CD8-positive, alpha-beta T cell (primary cell): ENCODE measurements at places on chromosomes 11 and 22. TPM values are rescaled to one million over a fixed set of nuclear protein-coding genes. Genes with fewer than 3 reads are reported as not detected.

DNA sequence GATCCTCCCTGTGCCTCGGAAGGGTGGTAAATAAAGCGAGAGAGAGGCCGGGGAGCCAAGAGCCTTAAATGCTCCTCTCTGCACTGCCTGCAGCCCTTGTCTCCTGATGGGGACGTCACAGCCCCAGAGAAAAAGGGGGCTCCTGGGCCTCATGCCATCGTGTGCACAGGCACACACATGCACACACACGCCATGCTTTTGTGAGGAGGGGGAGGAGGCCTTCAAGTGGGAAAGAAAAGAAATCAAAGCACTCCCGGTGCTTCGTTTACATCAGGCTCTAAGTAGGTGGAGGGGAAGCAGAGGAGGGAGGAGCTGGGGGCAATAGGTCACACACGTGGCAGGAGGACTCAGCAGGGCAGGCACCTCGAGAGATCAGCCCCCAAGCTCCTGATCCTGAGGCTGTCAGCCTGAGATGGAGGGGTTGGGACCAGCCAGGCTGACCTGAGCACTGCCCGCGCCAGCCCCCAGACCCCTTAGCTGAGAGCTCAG lies 68.2 kb upstream of the NECTIN1 start:
- no peak for DNase-seq

Gene SDF2L1
- total RNA-seq, result 20.8 TPM

DNA sequence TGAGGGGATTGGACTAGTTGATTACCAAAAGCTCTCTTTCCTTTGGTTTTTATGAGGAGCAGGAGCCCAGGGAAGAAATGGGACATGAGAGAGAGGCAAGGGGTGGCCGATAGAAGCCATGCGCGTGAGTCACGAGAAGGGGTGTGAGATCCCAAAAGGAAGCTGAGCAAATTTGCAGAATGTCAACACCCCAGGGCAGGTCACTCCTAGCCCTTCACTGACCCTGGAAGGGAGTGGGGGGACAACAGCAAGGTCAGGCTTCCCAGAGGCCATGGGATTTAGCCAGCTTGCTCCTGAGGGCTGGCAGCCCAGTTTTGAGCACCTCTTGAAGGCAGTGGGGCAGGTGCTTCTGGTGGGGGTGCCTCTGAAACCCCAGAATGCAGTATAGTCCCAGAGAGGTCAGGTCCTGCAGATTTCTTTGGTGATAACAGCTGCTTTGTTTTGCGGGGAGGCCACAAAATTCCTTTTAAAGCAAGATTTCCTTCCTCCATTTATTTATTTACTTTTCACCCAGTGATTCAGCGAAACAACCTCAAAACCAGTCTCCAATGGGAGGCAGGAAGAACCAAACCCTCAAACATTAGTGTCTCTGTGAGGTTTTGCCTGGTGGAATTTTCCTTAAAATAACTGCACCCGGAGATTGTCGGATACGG lies 40.1 kb upstream of the TIMP3 start:
- DNase-seq, result no peak

Gene EIF4ENIF1
- total RNA-seq, result 12.1 TPM

- no peak for DNase-seq
Measured at GRCh38 chr11:13111813-13112130, 102.7 kb downstream of the RASSF10 start.

DNA sequence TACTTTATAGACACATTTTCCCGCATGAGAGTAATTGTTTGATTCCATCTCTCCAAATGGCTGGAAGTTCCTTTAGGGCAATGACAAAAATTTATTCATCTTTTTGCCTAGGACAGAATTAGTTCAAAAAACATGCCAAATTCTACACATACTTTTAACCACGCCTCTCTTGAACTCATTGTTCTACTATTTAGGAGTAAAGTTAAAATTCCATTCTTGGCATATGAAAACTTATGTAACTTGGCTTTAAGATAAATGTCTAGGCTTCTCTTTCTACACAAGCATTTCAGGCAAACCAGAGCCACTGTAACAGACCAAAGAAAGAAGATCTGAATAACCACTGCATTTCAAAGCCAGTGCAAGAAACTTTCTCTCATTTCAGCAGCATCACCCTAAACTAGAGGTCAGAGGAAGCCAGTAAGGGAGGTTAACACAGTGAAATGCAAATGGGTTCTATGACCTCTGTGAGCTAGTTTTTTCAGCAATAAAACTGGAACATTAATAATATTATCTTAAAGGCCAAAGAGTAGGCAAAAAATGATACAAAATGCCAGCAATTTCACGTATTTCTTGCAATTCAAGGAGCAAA lies 73.0 kb downstream of the RSF1 start:
- no peak for DNase-seq

Gene KREMEN1
- not detected for total RNA-seq

DNA sequence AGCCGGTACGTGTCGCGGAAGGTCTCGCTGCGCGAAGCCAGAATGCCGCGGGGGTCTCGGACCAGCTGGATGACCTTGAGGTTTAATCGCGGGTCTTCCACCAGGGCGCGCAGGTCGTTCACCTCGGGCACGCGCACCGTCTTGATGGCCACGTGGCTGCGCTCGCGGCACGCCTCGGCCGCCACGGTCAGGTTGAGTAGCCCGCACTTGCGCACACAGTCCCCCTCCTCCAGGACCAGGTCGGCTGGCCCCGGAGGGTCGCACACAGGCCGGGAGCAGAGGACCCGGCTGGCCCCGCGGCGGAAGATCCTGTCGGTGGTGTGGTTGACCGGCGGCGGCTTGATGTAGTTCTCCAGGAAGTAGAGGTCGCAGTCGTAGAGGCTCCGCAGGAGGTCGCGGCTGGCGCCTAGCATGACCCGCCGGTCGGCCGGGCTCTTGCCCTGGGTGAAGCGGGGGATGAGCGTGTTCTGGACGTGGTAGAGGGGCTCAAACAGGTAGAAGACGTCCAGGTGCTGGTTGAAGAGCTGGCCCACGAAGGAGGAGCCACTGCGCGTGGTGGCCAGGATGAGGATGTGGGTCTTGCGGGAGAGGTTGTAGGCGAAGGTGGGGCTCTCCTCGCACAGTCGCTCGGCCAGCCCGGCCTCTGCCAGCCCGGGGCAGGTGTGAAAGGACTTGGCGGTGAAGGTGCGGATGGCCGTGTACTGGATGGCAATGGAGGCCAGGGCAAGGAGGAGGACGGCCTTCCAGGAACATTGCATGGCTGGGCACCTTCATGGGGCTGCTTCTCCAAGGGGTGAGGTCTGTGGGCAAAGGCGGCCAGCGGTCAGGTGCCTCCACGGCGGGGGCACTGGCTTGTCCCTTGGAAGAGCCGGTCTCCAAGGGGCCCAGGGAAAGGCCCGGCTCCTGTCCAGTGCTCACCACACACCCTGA lies 15.0 kb downstream of the CHST1 start:
- no peak for DNase-seq

DNA sequence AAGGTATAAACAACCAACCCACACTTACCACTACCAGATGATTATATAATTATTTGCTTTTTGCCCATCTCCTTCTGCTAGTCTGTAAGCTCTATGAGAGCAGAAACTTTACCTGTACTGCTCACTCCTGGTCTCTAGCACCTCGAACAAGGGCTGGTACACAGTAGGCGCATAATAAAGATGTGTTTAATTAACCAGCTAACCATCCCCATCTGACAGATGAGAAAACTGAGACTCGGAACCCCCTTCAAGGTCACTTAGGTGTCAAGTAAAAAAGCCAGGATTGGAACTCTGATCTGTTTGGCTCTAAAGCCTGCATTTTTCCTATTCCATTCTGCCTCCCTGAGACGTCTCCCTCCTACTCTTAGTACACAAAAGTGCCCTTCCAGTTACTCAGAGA lies 370.3 kb downstream of the TENM4 start:
- DNase-seq, result no peak

Gene TESMIN
- 1.8 TPM for total RNA-seq

GRCh38 chr11:68925611-68926010 lies 21.9 kb downstream of the IGHMBP2 start:
- DNase-seq, result no peak

DNA sequence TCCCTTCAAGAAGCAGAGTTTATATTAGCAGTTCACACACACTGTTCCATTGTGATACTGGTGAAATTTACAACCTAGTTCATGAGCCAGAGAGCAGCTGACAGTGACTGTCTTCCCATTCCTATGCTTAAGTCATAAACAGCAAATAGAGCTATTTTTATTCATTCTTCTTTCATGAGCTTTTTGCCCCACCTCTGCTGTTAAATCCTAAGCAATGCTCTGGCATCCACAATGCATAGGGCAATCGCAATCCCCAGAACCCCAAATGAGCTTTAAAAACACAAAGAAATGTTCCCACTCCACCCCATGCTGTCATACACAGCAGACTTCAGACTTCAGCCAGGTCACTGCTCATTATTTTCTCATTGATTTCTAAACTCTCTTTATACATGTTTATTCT lies 307.5 kb downstream of the ETS1 start:
- DNase-seq, result no peak

- DNase-seq, result no peak
Measured at GRCh38 chr22:49545606-49546005, 282.1 kb downstream of the BRD1 start.

DNA sequence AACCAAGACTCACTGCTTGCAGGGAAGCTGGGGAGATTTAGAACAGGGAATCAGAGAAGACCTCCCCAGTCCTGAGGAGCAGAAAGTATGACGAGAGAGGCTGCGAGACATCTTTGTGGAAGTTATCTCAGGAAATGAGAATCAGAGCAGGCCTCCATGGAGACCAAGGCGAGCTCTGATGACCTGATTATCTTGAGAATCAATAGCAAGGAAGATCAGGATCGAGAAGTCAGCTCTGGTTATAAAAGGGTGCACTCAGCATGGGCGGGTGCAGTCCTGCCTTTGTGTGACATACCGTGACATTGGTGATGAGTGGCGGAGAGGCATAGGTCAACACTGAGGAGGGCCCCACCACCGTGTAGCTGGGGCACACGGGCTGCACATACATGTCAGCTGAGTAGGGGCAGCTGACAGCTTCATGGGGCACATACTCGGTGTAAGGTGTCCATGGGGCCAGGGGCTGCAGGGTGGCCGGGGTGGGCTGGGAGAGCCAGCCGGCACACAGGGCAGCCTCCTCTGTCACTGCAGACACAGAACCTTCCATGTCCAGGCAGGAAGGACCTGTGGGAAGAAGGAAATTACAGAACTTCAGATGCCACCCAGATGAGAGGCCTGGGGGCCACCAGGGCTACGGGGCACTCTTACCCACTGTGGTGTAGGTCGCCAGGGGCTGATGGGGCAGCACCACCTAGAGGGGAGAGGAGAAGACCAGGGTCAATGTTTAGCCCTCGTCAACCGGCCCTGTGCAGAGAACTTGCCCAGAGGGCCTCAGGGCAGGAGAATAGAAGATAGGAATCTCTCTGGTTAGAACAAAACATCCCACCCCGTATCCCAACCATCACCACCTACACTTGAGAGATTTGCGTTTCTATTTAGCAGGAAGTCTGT lies 21.7 kb downstream of the POU2AF1 start:
- DNase-seq, result no peak

DNA sequence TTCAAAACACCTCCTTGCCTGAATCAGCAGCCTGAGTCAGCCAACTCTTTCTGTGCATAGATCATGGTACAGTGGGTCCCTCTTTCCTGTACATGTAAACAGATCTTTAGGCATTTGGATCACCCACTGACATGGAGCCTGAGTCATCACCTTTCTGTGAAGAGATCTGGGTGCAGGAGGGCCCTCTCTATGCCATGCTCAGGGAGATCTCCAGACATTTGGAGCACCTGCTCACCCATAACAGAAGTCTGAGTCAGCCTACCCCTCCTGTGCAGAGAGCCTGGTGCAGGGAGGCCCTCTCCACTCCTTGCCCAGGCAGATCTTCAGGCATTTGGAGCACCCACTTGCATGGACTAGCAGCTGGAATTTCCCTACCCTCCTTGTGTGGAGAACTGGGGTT lies 56.2 kb upstream of the GLYAT start:
- no peak for DNase-seq

DNA sequence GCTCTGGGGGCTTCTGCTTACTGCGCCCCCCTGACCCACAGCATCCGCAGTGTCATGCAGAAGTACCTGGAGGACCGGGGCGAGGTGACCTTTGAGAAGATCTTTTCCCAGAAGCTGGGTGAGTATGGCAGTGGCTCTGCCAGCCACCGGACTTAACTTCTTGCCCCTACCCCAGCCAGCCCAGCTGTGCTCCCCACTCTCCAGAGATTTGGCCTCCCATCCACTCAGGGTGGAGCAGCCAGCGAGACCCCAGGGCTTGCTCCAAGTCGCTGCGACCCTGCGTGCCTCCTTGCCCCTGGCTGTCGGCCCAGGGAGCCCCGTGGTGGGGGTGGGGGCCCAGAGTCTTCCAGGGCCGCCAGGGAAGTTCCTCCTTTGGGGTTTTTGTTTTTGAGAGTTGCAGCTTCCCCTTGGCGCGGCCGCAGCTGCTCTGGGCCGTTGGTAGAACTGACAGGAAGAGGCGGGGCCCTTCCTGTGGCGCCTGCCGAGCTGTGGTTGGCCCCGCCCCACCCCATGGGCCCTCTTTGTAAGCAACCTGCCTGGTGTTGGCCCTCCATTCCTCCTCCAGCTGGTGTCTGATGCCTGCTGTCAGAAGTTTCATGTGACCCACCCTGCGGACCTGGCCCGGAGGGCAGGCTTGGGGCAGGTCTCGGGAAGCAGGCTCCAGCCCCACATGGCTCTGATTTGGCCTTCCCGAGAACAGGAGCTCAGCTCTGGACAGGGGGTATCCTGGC lies 11.1 kb downstream of the GRK2 start:
- peak; percentile 96 for DNase-seq

GRCh38 chr11:38438091-38438490 lies 1840.1 kb upstream of the RAG2 start:
- DNase-seq, result no peak

DNA sequence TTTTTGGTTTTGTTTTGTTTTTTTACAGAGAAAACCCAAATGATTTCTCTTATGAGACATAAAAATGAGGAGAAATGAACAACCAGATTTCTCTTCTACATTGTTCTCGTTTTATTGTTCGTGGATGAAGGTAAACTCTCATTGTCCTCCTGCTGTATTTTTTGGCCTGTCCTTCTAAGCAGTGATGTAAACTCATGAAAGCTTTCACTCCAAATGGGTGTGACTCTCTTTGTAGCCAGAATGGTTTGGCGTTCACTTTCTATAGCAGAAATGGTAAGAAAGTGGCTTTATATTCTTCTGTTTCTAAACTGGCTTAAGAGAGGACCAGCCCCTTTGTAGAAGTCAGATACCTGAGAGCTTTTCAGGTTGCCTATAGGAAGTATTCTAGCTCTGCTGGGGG lies 15.5 kb upstream of the BMAL1 start:
- DNase-seq, result no peak

GRCh38 chr11:76152741-76153570 lies 53.3 kb downstream of the WNT11 start:
- no peak for DNase-seq
